ENCODE measurements at places on chromosomes 5 and 9.

DNA sequence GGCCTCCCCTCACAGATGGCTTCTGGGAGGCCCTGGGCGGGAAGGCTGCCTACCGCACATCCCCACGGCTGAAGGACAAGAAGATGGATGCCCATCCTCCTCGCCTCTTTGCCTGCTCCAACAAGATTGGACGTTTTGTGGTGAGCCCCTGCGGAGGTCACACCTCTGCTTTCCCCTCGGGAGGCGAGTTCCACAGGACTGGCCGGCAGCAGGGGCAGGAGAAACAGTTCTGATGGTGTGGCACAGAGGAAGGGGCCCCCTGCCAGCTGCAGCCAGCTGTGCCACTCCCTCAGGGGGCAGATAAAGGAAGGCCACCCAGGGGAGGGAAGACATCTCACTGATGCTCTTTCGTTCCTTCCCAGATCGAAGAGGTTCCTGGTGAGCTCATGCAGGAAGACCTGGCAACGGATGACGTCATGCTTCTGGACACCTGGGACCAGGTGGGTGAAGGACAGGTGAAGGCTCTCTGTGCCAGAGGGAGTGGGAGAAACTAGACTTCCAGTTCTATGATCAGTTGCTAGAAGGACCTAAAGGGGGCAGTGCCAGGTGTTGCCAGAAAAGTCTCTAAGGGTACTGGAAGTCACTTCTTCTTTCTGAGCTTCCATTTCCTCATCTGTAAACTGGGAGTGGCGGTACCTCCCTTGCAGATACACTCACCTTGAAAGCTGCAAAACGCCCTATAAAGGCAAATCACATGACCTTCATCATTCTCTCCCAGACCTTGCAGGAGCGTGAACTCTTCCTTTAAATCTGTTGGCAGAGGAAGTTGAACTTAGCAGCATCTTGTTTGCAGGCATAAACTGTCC, 41.0 kb downstream of the STOM start:
- no peak for DNase-seq
- no peaks in the 10 kb centered on the region for H3K27me3 ChIP-seq
- peaks cover 19% of the 10 kb centered on the region for H3K4me1 ChIP-seq
- no peak overlapping the region for H3K4me3 ChIP-seq
- peaks cover 91% of the 10 kb centered on the region for H3K36me3 ChIP-seq

- H3K36me3 ChIP-seq, result peaks cover 49% of the 10 kb centered on the region
- H3K4me3 ChIP-seq, result no peak overlapping the region
- no peaks in the 10 kb centered on the region for H3K27me3 ChIP-seq
- H3K4me1 ChIP-seq, result no peaks in the 10 kb centered on the region
- no peak for DNase-seq
Observed at GRCh38 chr5:67123819-67124218, 72.8 kb downstream of the CD180 start.

DNA sequence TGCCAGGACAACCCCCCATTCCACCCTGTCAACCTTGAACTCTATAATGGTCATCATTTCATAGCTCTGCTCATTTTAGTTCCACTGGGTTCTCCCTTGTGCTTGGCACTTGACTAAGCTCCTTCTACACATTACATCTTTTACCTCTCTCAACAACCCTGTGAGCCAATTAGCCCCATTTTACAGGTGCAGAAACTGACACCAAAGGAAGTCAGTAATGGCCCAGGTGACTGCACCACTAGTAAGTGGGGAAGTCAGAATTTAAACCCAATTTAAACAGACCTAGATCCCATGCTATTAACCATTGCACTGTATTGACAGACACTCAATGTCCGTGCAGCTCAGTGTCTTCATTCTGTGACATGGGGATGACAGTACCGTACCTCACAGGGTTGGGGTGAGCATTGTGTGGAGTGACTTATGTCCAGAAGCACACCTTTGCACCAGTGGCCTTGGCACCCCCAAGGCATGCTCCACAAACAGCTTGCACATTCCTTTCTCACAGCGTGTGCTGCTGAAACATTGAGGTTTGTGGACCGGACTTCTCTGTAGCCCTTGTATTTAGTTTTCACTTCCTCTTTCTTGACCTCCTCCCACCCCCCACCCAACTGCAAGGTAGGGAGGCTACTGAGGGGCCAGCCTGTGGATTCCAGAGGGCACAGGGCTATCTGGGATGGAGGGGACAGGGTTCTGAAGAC, 23.1 kb downstream of the IRF1 start:
- H3K4me3 ChIP-seq, result no peak overlapping the region
- no peaks in the 10 kb centered on the region for H3K27me3 ChIP-seq
- H3K36me3 ChIP-seq, result peaks cover 5% of the 10 kb centered on the region

GRCh38 chr9:7377489-7377888, 422.1 kb downstream of the DMAC1 start:
- DNase-seq, result no peak
- no peaks in the 10 kb centered on the region for H3K36me3 ChIP-seq
- H3K4me3 ChIP-seq, result no peak overlapping the region
- no peaks in the 10 kb centered on the region for H3K27me3 ChIP-seq
- H3K27ac ChIP-seq, result no peak overlapping the region
- H3K4me1 ChIP-seq, result no peaks in the 10 kb centered on the region

DNA sequence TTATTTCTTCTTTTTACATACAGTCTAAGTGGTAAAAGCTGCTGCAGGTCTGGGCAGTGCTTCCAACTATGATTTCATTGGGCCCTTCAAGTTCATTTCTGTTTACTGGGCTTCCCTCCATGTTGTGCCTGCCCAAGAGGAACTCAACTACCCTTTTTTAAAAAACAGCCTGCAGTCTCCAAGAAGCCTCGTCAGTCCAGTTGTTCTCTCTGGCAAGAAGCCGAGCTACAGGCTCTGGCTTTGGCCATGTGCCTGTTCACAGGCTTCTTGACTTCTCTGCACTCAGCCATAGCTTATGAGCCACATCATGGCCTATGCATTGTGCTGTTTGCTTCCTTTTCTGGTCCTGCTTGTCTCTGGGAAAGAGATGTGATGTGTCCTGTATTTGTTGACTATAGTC, 119.7 kb upstream of the PJA2 start:
- no peak for DNase-seq
- H3K4me3 ChIP-seq, result no peak overlapping the region
- H3K36me3 ChIP-seq, result no peaks in the 10 kb centered on the region
- H3K4me1 ChIP-seq, result no peaks in the 10 kb centered on the region

DNA sequence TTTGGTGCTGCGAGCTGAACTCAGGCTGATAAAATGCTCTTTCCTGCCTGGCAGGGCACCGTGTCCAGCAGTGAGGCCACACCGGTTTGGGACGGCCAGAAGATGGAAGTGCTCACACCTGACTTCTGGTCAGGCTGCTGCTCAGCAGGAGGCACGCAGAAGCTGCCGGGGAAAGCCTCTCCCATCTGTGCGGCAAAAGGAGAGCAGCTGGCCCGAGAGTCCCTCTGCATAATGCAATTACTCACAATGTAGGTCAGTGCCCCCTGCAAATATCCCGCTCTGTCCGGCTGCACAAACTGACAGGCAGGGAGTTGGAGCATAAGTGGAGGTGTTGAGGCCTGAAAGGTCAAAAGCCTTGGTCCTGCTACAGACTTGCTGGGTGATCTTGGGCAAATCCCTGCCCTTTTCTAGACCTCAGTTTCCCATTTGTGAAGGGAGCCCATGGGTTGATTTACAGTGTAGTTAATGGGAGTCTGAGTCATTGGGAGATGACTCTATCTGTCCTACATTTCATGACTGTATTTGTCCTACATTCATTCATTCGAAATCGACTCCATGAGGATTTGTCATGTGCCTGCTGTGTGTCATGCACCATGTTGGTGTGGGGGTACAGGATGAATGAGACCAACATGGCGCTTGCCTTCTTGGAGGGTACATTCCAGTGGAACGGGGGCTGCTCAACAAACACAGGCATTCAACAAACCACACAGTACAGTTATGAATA, 61.8 kb upstream of the TBC1D2 start:
- no peaks in the 10 kb centered on the region for H3K36me3 ChIP-seq
- peaks cover 7% of the 10 kb centered on the region for H3K4me1 ChIP-seq
- DNase-seq, result no peak
- no peak overlapping the region for H3K27ac ChIP-seq
- H3K4me3 ChIP-seq, result no peak overlapping the region
- no peaks in the 10 kb centered on the region for H3K27me3 ChIP-seq

- no peaks in the 10 kb centered on the region for H3K36me3 ChIP-seq
- H3K27ac ChIP-seq, result peak overlapping the region; percentile 63
- H3K27me3 ChIP-seq, result no peaks in the 10 kb centered on the region
- DNase-seq, result no peak
Observed at GRCh38 chr9:109908459-109909390, 128.7 kb downstream of the PALM2AKAP2 start.

DNA sequence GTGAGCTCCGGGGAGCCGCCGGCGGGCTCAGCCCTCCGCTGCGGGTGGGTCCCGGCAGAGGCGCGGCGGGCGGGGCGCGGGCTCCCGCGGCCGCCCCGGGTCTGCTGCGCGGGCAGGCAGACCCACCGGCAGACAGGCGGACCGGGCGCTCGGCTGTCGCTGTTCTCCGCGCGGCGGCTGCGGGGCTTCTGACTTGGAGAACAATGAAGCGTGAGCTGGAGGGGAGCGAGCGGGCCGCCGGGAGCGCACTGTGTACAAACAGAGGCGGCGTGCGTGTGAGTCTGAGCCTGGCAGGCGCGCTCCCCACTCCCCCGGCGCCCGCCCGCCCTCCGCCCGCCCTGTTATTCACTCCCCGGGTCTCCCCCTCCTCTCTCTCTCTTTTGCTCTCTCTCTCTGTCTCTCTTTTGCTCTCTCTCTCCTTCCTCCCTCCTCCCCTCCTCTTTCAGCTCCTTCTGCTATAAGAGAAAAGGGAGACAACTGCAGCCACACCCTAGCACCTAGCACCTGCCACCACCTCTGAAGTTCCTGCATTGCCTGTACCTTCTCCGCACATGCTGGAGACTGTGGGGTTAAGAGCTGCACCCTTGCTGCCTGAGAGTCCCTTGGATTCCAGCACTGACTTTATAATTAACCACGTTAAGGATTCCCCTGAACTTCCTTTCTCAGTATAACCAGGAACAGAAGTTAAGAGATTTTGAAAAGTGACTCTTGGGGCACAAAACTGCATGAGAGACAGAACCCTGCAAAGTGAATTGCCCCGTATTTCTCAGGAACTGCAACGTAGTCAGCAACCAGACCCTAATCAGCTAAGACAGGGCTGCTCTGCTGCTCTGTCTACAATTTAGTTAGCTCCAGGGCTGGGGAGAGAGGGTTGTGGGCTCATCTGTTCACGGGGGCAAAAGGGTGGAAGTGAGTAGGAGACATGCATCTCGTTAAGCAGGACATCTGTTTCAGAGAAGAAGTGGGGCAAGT, at the start of gene EDIL3:
TSS of gene EDIL3 (minus strand) at position 277 of the 972 bp plus-strand sequence. CDS start 506 bp downstream, outside the sequence.
- peak within 1 kb of the TSS; percentile 57 for H3K4me3 ChIP-seq
- H3K4me1 ChIP-seq, result no peaks in the 10 kb centered on the region
- DNase-seq, result no peak
- no peaks in the 10 kb centered on the region for H3K36me3 ChIP-seq

- no peaks in the 10 kb centered on the region for H3K4me1 ChIP-seq
- no peaks in the 10 kb centered on the region for H3K27me3 ChIP-seq
- DNase-seq, result no peak
Observed at GRCh38 chr5:133959643-133960042, 8.8 kb downstream of the C5orf15 start.

DNA sequence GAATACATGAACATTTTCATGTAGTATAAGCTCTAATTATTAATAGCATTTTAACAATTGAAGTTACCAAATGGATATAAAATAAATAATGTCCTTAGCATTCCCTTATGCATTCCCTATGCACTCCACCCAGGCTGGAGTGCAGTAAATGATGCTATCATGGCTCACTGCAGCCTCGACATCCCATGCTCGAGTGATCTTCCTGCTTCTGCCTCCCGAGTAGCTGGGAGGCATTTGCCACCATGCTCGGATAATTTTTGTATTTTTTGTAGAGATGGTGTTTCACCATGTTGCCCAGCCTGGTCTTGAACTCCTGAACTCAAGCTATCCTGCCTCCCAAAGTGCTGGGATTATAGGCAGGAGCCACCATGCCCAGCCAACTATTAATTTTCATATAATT, 184.0 kb downstream of the PBX3 start:
- H3K4me1 ChIP-seq, result no peaks in the 10 kb centered on the region
- no peak overlapping the region for H3K27ac ChIP-seq
- H3K4me3 ChIP-seq, result no peak overlapping the region
- H3K36me3 ChIP-seq, result peaks cover 6% of the 10 kb centered on the region
- no peaks in the 10 kb centered on the region for H3K27me3 ChIP-seq

DNA sequence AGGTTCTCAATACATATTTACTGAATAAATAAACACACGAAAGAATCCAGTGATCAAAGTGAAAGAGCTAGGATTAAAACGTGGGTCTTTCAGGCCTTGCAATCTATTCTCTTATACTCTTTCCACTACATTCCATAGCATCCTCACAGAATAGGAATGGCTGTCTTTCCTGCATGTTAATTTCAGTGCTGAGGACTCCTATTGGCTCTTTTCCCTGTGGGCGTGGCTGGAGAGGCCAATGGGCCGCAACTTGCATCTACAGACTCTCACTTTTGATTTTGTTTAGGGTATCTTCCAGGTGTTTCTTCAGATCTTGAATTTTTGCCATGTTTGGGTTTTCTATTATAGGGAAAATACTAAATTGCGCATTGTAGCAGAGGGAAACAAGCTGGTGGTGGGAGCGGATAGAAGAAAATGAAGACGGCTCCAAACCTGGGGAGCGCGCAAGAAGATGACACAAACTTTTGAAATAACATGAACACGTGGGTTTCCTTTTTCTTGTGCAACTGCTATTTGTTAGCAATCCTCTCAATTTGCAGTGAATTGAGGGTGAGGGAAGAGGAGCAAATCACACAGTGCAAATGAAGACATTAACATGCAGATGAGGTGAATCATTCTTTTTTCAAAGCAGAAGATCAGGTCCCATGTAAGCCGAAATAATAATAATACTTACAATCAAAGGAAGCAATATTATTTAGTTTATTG, 93.9 kb downstream of the GCNT1 start:
- no peaks in the 10 kb centered on the region for H3K36me3 ChIP-seq
- no peak for DNase-seq
- no peaks in the 10 kb centered on the region for H3K4me1 ChIP-seq
- H3K4me3 ChIP-seq, result no peak overlapping the region
- no peak overlapping the region for H3K27ac ChIP-seq

DNA sequence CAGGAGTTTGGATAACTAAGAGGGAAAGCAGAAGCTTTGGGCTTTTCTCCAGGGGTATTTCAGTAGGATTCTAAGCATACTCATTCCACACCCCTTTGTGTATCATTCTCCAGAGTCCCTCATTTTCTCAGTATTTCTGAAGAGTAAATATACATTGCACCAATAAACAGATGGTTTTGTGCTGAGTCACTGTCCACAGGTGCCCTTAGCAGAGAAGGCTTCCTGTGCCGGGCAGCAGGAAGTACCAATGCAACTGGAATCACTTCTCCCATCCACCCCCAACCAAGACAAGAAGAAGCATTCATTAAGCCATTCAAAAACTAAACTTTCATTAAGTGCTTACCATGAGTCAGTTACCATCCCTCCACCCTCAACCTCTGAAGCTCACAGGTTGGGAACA, 3.6 kb upstream of the CCNJL start:
- H3K4me1 ChIP-seq, result peaks cover 16% of the 10 kb centered on the region
- H3K27ac ChIP-seq, result no peak overlapping the region
- no peak overlapping the region for H3K4me3 ChIP-seq
- no peaks in the 10 kb centered on the region for H3K27me3 ChIP-seq
- DNase-seq, result no peak
